ENCODE measurements at places on chromosomes 7 and 10.

- peak; percentile 15 for DNase-seq
These were observed 93.7 kb downstream of the MDFIC start for GRCh38 chr7:115015619-115016018.

DNA sequence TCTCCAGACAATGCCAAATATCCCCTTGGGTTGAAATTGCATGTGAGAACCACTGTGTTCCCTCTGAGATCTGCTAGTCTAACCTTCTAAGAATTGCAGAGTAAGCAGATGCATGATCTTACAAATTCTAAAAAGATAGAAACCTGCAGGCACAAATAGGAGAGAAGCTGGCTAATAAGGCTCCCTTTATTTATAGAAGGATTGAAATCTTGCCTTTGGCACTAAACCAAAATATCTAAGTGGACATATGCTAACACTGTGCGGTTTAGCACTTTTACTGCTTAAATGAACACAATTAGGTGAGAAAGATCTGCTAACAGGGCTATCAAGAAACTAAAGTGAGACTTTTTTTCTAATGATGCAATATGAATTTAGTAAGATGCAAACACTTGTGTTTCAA is 225.5 kb downstream of the DOCK4 start:
- DNase-seq, result no peak

DNA sequence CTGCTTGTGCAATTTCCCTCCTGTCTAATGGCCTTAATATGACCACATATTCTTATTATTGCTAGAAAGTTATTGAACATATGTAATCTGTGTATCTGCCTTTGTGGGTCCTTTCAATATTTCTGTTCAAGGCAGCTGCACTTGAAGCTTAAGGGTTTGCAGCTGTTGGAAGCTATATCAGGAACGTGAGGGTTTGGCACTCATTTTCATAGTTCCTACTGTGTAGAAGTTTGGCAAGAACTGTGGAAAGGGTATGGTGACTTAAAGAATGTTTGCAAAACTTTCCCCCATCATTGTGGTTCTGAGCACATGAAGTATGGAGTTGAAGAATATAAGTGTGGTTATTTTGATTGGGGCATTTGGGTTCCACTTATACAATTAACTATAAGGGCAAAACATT is 144.7 kb upstream of the SEMA3A start:
- no peak for DNase-seq

DNA sequence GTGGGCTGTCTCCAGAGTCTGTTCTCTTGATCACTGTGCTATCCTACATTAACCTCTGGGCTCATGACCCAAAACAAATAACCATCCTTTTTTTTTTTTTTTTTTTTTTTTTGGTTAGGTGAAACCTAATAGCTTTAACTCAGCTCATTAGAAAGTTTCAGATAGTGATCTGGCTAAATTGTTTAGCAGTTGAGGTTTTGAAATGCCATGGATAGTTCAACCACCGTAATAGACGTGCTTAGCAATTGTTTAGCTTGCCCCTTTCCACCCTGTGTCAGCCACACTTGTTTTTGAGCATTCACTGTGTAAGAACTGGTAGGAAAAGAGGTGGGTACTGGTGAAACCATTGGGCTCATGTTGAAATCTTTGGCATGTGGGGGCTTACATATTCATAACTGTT is 3.8 kb downstream of the PLCE1 start:
- DNase-seq, result no peak

GRCh38 chr7:47453093-47454061 is 128.5 kb downstream of the TNS3 start:
- DNase-seq, result peak; percentile 52

GRCh38 chr7:68789597-68789996 is 808.7 kb upstream of the AUTS2 start:
- no peak for DNase-seq

DNA sequence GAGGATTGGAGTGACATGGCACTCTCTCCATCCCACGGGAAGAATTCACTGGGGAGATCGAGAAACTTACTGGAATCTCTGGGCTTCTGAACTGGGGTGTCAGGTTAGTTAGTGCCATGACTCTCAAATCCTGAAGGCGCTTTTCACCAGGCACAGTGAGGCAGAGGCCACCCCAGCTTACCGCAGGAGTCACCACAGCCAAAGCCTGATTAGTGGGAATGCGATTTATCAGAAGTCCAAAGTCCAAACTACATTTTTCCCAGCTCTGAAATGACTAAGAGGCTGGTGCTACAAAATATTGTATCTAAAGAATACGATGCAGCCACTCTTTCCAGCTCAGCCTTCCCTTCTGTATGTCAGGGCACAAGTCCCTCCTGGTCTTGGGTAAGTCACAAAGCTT is 334.8 kb upstream of the SHH start:
- no peak for DNase-seq

- no peak for DNase-seq
These were observed 18.2 kb downstream of the DNAJC12 start for GRCh38 chr10:67819768-67820204.

- no peak for DNase-seq
These were observed 454.6 kb upstream of the ANKRD30A start for GRCh38 chr10:36670621-36671402.

DNA sequence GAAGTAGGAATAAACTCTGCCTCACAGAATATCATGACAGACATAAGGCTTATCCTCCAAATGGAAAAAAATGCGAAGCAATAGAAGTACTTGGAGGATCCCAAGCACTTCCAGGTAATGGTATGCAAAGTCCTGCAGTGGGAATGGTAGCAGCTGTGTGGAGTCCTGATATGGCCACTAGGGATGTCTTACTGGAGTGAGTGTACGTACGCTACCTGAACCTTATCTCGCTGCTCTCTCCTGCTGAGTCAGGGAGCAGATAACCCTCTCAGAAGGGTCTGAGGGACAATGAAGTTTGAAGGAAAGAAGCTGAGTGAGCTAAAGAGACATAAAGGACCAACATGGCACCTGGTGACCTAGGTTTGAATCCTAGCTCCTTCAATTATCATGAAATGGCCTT is 42.2 kb downstream of the CH25H start:
- no peak for DNase-seq

DNA sequence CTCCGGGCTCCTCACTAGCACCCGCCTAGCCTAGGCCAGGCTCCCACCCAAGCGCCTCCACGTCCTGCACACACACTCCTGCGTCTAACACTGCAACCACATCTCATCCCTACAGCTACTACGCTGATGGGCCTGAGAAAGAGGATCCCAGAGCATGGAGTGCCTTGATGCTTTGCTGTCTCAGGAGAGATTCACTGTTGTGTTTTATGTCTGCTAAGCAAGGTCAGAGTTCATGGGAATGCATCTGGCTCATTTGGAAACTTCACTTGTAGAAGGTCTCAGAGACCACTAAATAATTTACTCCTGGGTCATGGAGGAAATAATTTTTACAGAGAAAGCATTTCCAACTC is 88.7 kb downstream of the SLIT1 start:
- no peak for DNase-seq

Measured in HS-27A (cell line).